ENCODE measurements at places on chromosomes 1 and 21. TPM values are rescaled to one million over a fixed set of nuclear protein-coding genes. Genes with fewer than 3 reads are reported as not detected.
A peak's percentile ranks its signal among the peaks of the same experiment; 100 is the strongest.

The CDC73 gene
- total RNA-seq = 44.8 TPM

The UQCRHL gene
- 4.3 TPM for total RNA-seq

The TNFRSF18 gene
- not detected for total RNA-seq

The DIRAS3 gene
- total RNA-seq = 0.67 TPM

The BTBD8 gene
- total RNA-seq = 4.5 TPM

The BRINP3 gene
- total RNA-seq = 1.0 TPM

The PIK3C2B gene
- total RNA-seq = 12.0 TPM

The MYOM3 gene
- total RNA-seq = 0.30 TPM

The AGO4 gene
- total RNA-seq = 24.9 TPM

- no peak for ATAC-seq
Observed at GRCh38 chr1:231842441-231842840, 215.9 kb downstream of the DISC1 start.

- peak; percentile 23 for ATAC-seq
Observed at GRCh38 chr1:12528021-12528852, 89.8 kb downstream of the DHRS3 start.

DNA sequence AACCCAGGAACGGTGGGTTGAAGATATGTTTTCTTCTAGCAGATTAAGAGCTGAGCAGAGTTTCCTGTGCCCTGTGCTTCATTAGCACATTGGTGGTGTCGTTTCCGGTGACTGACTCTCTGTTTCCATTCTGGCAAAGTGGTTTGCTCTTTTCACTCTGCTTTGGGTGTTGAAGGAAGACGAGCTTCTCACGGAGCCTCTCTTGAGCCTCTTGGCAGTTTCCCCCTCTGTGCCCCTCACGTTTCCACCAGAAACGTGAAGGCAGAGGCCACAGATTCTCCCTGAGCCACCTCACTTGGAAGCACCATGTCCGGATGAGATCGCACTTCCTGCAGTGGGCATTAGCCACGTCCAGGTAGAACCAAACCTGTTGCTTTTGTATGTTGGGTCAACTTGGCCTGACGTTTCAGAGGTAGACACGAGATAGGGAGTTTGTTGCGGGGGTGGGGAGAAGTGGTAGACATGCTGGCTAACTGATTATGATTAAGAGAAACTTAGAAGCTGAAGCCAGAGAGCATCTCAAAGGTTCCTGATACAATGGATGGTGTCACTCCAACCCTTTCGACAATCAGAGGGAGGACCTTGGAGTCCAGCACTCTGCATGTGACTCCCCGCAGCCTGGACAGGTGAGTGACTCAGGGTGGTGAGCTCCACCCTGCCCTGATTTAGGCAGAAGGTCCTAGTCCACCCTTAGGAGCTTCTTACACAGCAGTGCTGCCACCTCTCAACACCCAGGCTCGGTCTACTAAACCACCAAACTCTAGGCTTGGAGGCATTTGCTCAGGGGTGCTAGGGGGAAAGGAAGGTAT is at the start of gene LAX1:
LAX1 (plus strand) TSS at position 155 of the 809 bp plus-strand sequence; CDS start at position 538, 383 bp downstream.
- no peak for ATAC-seq

DNA sequence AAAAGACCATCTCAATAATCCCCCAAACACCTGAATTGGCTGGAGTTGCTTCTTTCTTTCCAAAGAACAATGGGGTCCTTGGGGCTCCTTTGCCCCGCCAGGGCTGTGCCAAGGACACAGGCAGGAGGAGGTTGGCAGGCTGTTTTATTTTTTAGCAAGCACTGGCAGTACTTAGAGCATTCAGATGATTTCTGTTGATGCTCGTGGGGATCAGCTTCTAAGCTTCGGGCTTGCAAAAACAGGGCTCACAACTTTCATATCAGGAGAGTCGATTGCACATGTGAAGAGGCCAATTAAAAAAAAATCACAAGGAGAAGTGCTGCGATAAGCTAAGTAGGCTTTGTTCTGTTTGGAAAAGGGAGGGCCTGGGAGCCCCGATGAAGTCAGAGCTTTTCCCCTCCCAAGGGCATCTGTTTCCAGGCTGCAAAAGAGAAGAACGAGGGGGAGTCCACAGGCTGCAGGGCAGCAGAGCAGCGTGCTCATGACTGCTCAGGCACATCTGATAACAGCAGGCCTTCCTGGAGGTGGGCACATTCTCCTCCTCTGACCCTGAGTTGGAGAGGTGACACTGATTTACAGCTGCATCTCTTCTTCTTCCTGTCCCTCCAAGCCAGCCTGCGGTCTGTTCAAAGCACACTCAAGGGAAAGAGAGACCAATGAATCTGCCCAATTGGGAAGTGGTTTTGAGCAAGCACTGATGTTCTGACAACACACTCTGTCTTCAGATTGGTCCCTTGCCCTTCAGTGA is 27.3 kb upstream of the BCAR3 start:
- ATAC-seq = peak; percentile 94

DNA sequence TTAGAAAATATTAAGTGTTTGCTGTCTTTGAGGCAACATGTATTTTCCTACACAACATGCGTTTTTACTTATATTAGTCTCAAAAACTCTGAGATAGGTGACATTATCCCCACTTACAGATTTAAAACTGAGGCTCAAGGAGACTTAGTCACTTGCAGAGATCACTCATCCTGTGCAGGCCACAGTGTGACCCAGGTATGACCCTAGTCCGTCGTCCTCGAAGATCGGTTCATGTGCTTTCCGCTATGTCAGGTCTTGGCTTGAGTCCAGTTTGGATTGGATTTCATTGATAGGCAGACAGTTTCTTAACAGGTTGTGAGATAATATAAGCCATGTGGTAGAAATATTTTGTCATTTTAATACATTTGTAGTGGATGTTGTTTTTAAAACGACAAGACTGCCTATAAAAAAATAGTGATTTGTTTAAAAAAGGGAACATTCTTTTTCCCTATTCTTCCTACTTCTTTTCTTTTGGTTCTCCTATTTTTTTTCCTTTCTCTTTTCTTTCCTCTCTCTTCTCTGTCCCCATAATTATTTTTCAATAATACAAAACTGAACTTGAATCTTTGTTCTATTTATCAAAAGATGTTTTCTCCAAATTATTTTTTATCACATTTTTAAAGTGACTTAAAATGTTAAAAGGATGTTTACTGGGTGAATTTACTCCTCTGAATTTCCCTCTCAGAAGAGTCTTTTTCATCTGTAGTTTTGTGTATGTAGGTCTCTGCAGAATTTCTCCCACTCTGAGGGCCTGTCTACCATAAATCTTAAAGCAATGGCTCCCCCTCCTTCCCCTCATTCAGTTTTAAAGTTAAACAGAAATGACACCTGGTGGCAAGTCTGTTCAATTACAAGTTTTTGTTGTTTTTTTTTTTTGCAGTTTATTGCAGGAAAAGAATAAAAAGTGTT is 81.8 kb downstream of the PHTF1 start:
- ATAC-seq = peak; percentile 61

- ATAC-seq = no peak
Observed at GRCh38 chr1:205391386-205391785, 30.5 kb downstream of the LEMD1 start.

DNA sequence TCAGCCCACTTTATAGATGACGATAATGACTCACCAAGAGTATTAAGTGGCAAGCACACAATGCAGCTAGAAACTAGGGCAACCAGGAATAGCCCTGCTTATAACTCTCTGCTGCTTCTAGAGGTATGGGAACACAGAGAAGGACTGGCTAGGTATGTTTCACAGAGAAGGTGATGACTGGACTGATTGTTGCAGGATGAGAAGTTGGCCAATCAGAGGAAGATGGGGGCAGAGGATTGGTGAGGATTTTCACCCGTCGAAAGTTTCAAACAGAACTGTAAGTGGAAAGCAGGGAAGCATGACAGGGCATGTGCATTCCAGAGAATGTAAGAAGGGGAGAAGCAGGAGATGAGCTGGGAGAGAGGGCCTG is 222.4 kb upstream of the JUN start:
- no peak for ATAC-seq

GRCh38 chr1:43947061-43947873 is 517 bp downstream of the IPO13 start:
- ATAC-seq = no peak

DNA sequence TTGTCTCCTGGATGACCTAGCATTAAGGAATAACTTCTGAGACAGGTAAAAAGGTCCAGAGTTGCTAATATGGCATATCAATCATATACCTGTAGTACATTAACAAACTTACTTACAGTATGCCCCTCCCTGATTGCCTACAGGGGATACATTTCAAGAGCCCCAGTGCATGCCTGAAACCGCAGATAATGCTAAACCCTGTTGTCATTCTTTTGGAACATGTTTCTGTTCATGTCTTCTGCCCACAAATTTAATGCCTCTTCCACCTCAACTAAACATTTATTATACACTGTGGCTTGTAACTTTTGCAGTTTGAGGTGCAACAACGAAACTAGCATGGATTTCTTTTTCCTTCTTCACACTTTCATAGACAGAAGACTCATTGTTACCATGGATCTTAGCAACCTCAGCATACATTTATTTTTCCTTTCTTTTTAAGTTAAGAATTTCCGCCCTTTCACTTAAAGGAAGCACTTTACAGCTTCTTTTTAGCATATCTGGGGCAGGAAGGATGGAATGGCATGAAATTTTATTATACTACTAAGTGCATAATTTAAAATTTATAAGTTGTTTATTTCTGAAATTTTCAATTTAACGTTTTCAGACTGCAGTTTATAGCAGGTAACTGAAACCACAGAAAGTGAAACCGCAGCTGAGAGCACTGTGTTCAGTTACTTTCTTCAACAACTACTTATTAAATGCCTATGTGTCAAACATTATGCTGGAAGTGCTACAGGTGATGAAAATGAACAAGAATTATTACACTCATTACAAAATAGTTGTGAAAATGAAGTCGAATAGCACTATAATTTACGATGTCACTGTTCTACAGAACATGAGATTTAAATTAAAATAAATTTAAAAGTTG is 25.3 kb downstream of the F13B start:
- ATAC-seq = no peak

GRCh38 chr1:175088525-175088951 is 20.9 kb downstream of the TNN start:
- ATAC-seq = no peak

- no peak for ATAC-seq
Observed at GRCh38 chr1:119046785-119047438, 58.8 kb upstream of the TBX15 start.

DNA sequence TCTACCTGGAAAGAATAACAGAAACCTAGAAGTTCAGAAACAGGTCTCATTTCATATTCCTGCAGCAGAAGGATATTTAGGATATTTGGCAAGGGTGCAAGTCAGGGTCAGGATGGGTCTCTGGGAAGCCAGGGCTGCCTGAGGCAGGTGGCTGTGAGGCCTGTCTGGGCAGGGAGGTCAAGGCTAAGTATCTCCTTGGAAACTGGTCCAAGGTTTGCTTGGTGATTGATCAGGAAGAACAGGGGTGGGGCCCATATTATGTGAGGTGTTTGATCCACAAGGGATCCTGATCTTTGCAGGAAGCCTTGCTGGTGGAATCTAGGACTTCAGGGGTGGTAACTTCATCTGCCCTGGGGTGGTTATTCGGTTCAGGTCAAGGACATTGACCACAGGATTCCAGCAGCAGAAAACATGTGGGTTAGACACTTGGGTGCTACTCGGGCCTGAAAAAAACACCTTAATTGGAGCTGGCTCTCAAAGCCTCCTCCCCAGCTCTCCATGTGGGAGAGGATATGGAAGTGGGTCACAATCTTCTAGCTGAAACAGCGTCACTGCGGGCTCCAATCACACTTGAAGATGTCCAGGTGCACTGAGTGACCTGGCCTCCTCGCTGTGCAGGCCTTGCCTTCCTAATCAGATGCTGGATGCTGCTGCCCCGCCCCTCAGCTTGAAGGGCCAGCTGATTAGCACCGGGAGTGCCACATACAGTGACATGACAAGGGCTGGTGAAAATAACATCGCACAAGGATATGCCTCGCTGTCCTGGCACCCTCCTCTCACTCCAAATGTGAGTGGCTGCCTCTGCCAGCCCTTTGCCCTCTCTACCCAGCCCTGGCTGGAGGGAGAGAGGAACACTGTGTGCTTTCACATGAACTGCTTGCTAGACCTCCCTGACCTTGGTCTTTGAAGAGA is 8.7 kb downstream of the CTNNBIP1 start:
- ATAC-seq = no peak

- ATAC-seq = no peak
Observed at GRCh38 chr1:235841938-235842545, 24.7 kb downstream of the LYST start.

- no peak for ATAC-seq
Observed at GRCh38 chr1:63874278-63874880, 100.6 kb downstream of the ROR1 start.

- no peak for ATAC-seq
Observed at GRCh38 chr1:3463408-3463863, 9.0 kb downstream of the ARHGEF16 start.

- ATAC-seq = no peak
Observed at GRCh38 chr1:150890033-150890416, 3.1 kb downstream of the CTXND2 start.

DNA sequence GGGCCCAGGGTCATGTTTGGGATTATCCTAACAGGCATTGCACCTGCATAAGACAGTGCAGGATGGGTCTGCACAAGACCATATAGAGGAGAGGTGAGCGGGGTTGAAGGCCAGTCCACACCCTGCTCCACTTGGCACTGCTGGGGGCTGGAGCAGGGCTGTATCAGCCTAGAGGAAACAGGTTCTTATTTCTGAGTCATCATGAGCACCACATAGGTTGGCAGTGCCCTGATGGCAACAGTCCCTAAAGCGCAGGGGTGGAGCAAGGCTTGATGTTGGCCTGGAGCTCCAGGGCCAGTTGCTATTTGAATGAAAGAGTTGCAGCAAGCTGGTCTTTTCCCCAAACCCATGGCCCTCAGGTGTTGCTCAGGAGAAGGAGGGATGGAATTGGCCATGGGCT is 29.8 kb upstream of the BMP8B start:
- no peak for ATAC-seq

GRCh38 chr1:19866029-19866428 is 16.2 kb upstream of the OTUD3 start:
- ATAC-seq = no peak

- ATAC-seq = peak; percentile 57
Observed at GRCh38 chr1:3530926-3531818, 76.7 kb downstream of the ARHGEF16 start.

DNA sequence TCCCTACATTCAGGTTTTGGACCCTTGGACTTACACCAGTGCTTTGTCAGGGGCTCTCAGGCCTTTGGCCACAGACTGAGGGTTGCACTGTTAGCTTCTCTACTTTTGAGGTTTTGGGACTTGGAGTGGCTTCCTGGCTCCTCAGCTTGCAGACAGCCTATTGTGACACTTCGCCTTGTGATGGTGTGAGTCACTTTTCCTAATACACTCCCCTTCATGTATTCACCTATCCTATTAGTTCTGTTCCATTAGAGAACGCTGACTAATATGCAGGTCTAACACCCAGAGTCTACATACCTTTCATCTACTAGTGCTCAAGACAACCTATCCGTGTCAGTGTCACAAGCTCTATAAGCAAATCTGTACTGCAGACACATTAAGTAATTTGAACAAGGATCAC is 605.3 kb downstream of the KCNT2 start:
- ATAC-seq = no peak

GRCh38 chr1:24748191-24749121 is 3.2 kb downstream of the CLIC4 start:
- ATAC-seq = no peak

- peak; percentile 73 for ATAC-seq
Observed at GRCh38 chr1:50368179-50369007, 54.9 kb downstream of the DMRTA2 start.

GRCh38 chr1:44733365-44733764 is 2.4 kb upstream of the RNU5D-1 start:
- no peak for ATAC-seq

GRCh38 chr1:58592522-58593134 is 15.6 kb upstream of the TACSTD2 start:
- no peak for ATAC-seq
